ENCODE measurements at places on chromosomes 7 and 10.

GRCh38 chr7:82221152-82221674, 222.4 kb downstream of the CACNA2D1 start:
- DNase-seq, result no peak

DNA sequence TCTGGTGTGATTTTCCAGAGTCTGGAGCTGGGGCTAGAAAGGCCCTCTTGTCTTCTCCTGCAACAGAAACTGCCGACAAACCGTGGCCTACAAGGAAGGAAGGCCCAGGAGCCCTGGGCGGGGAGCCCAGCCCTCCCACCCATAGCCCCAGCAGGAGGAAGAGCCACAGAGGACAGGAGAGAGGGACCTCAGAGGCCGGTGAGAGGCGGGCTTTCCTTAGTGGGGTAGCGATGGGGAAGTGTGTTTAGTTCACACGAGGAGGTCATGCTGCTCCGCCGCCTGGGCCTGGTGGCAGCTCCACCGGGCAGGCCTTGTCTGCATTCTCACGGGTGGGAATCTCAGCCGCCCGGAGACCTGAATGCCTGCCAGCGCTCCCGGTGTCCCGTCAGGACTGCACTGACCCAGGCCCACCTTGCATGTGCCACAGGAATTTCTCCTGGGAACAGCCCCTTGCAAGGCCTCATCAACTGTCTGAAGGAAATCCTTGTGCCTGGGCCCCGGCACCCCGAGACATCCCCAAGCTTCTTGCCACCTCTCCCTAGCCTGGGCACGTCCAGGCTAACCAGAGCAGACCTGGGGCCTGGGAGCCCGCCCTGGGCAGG, 50.9 kb downstream of the ZNF467 start:
- peak; percentile 4 for DNase-seq

DNA sequence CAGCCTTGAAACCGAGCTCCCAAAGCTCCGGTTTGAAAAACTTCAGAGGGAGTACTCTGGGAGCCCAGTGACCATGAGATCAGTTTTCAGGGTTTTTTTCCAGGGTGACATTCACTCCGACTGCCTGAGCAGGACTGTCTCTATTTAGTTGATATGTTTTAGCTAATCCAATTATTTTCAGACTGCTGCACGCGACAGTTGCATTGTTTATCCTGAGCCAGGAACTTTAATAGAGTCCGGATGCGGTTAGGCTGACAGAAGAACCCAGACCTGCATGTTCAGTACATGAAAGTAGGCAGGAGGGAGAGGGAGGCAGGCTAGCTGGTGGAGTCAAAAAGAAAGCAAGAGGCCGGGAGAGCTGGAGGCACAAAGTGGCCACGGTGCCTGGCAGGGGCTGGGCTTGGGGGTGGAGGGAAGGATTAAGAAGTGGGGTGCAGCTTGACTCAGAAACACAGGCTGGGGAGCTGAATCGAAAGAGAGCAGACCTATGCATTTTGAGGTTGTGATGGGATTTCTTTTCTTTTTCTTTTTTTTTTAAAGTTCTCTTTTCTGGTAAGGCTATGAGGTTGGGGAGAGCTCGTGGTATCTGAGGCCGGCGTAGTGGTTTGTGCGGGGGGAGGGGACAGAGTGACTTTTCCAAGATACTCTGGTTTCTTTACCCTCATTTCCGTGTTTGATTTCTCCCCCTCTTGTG, 5.7 kb downstream of the GATA3 start:
- DNase-seq, result peak; percentile 91

GRCh38 chr10:5411941-5412276, 448 bp upstream of the NET1 start:
- DNase-seq, result no peak

- no peak for DNase-seq
Measured at GRCh38 chr10:124849111-124849773, 47.6 kb downstream of the ABRAXAS2 start.

DNA sequence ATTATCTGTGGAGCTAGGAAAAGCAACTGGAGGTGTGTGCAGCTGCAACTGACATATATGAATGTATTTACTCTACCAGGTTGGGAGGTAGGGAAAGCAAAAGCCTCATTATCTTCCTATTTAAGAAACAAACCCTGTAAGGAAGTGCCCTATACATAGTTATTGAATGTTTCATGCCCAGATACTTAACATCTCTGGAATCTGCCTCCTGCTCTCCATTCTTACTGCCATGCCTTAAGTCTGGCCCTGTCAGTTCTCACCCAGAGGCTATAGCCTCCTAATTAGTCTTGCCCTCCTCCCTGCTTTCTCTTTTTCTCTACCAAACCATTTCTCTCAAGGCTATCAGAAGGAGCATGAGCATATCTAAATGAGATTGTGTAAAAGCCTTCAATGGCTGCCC, 542.6 kb upstream of the LRRN3 start:
- DNase-seq, result no peak

DNA sequence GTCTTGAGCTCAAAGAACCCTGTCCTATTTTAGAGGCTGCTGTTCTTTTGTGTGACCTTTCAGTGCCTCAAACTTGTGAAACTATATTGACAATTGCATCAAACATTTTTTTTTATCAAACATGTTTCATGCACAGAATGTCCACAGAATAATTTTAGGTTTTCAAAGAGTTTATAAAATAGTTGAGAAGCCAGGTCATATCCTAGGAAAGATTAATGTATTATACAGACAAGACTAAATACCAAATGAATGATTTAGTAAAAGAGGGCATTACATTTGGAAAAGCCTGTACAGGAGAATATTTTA, 67.0 kb downstream of the CDK6 start:
- no peak for DNase-seq

DNA sequence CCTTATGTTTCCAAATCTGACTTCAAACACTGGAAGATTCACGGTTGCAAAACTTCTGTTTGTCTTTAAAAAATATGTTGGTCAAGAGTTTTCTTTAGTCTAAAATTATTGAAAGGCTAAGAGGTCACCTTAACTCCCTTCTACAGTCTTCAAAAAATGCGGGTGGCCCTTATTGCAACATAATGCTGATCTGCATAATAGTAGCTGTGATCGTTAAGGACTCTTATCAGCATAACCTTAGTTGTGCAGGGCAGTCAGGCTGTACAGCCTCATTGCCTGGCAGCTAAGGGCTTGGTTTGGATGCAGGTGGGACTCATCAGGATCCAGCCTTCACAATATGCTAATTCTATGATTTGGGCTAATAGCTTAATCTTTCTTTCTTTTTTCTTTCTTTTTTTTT, 15.0 kb downstream of the KIAA1217 start:
- no peak for DNase-seq

GRCh38 chr7:42698600-42699374, 213.1 kb downstream of the C7orf25 start:
- DNase-seq, result no peak

Data from T-helper 1 cell (primary cell).